ENCODE measurements at places on chromosomes 7 and 10.

GRCh38 chr7:16815001-16815400, 10.2 kb upstream of the AGR2 start:
- DNase-seq, result no peak

- DNase-seq, result no peak
Measured at GRCh38 chr10:87177-88080, 38.3 kb upstream of the TUBB8 start.

GRCh38 chr7:115973406-115973805, 57.2 kb downstream of the TFEC start:
- no peak for DNase-seq

- no peak for DNase-seq
Measured at GRCh38 chr7:157848508-157849340, 511.9 kb downstream of the DNAJB6 start.

- DNase-seq, result no peak
Measured at GRCh38 chr7:121371883-121372282, 24.2 kb downstream of the FAM3C start.

DNA sequence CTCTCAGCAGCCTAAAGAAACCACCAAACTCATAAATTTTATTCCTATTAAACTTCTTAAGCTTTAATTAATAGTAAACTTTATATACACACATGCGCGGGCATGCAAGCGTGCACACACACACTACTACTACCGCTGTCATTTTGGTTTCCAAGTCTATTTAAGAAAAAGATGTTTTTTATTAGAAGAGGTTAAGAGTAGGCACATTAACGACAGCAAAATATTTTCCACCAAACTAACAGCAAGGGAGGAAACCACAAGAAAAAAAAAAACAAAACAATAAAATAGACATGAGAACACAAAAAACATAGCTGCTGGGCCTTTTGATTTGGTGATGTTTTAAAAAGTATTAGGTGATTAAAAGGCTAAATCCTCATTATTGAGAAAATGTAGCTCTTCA, 28.6 kb downstream of the RTKN2 start:
- no peak for DNase-seq

DNA sequence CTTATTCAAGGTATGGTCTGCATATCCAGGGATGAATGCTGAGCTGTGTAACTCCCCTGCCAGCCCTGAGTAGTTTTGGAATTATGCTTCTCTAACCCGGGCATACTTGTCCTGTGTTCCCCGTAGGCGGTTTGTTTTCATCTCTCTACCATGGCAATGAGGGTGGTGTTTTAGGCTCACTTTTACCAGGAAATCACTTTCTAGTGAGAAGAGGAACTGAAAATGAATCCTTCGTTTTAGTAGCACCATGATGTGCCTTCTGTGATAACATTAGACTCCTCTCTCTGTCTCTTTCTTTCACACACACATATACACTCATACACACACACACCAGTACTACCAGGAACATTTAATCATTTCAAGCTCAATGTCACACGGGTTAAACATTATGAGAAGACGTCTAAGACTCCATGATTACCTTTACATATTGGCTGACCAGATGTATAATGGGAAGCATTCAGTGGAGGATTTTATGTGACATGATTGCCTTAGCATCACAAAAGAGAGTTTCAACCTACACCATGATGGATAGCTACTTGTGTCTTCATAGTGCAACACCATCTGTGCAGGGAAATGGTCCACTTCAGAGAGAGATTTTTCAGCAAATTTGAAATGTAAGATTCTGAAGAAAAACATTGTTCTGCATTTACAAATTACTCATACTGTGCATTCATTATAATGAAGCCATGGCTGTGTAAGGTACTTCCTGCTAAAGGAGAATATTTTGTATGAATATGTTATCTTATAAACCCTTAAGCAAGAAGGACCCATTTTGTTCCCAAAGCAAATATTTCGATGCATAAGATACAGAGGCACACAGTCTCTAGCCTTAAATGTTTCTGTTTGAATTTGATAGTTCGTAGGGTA, 31.0 kb upstream of the PFKP start:
- peak; percentile 74 for DNase-seq

- no peak for DNase-seq
Measured at GRCh38 chr10:75935650-75936400, 504.4 kb downstream of the LRMDA start.

- DNase-seq, result no peak
Measured at GRCh38 chr10:33833566-33833965, 499.1 kb upstream of the NRP1 start.

All from pons (tissue), 1 donor.